WTC11 (cell line): ENCODE measurements at places on chromosomes 2 and 18. TPM values are rescaled to one million over a fixed set of nuclear protein-coding genes. Genes with fewer than 3 reads are reported as not detected.

GRCh38 chr18:65239787-65240186, 511.0 kb upstream of the CDH7 start:
- no peak for DNase-seq
- no peaks in the 10 kb centered on the region for H3K27me3 ChIP-seq
- no peaks in the 10 kb centered on the region for H3K36me3 ChIP-seq
- H3K27ac ChIP-seq: no peak overlapping the region
- peaks cover 3% of the 10 kb centered on the region; the same call in 1 of the 2 replicates for H3K4me1 ChIP-seq
- H3K4me3 ChIP-seq: no peak overlapping the region

DNA sequence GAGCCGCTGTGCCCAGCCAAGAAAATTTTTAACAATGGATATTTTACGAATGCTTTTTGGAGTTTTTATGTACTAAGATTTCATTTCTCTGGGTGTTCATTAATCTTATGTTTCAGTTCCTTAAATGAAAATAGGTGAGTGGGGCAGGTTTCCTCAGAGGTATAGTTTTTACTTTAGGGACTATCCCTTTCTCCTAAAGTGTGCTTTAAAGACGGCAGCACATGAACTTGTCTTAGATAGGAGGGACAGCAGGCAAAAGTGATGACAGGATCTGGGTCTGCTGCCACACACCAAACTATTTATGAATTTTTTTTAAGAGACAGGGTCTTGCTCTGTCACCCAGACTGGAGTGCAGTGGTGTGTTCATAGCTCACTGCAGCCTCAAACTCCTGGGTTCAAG, 8.0 kb upstream of the REL start:
- no peak overlapping the region for H3K27ac ChIP-seq
- no peaks in the 10 kb centered on the region for H3K4me1 ChIP-seq
- H3K4me3 ChIP-seq: no peak overlapping the region
- no peaks in the 10 kb centered on the region for H3K36me3 ChIP-seq

- H3K4me1 ChIP-seq: no peaks in the 10 kb centered on the region
- no peak for DNase-seq
- no peak overlapping the region for H3K4me3 ChIP-seq
- H3K36me3 ChIP-seq: no peaks in the 10 kb centered on the region
Measured at GRCh38 chr2:143501106-143501676, 372.0 kb downstream of the ARHGAP15 start.

- H3K27ac ChIP-seq: no peak overlapping the region
- peaks cover 33% of the 10 kb centered on the region for H3K36me3 ChIP-seq
- H3K27me3 ChIP-seq: peaks cover 6% of the 10 kb centered on the region
- no peak overlapping the region for H3K4me3 ChIP-seq
Measured at GRCh38 chr2:122132147-122132691, 376.8 kb downstream of the TSN start.

DNA sequence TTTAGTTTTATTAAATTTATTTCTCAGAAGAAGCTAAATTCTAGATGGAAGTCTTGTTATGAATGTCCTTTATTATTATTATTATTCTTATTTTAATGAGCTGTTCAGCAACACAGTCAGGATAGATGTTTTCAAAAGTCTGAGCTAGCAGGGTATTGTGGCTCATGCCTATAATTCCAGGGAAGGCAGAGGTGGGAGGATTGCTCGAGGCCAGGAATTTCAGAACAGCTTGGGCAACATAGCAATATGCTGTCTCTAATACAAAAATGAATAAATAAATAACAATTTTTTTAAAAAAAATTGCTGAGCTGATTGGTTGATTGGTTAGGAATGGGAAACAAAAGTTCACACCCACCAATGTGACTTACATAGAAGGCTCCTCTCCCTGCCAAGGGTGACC, 274.1 kb upstream of the CYRIA start:
- H3K27me3 ChIP-seq: no peaks in the 10 kb centered on the region
- H3K4me3 ChIP-seq: no peak overlapping the region
- no peak for DNase-seq
- H3K4me1 ChIP-seq: no peaks in the 10 kb centered on the region
- no peak overlapping the region for H3K27ac ChIP-seq

Gene LRATD1
- total RNA-seq: 2.3 to 3.0 TPM (median 2.5 TPM) in 3 replicates
